Endothelial cell of umbilical vein (primary cell): ENCODE measurements at places on chromosomes 2 and 18.
A peak's percentile ranks its signal among the peaks of the same experiment; 100 is the strongest.

- no peak for DNase-seq
- H3K27ac ChIP-seq, result no peak overlapping the region
- H3K36me3 ChIP-seq, result no peaks in the 10 kb centered on the region
- H3K27me3 ChIP-seq, result no peaks in the 10 kb centered on the region
- H3K4me3 ChIP-seq, result no peak overlapping the region
Observed at GRCh38 chr2:37627710-37628109, 43.7 kb downstream of the CDC42EP3 start.

DNA sequence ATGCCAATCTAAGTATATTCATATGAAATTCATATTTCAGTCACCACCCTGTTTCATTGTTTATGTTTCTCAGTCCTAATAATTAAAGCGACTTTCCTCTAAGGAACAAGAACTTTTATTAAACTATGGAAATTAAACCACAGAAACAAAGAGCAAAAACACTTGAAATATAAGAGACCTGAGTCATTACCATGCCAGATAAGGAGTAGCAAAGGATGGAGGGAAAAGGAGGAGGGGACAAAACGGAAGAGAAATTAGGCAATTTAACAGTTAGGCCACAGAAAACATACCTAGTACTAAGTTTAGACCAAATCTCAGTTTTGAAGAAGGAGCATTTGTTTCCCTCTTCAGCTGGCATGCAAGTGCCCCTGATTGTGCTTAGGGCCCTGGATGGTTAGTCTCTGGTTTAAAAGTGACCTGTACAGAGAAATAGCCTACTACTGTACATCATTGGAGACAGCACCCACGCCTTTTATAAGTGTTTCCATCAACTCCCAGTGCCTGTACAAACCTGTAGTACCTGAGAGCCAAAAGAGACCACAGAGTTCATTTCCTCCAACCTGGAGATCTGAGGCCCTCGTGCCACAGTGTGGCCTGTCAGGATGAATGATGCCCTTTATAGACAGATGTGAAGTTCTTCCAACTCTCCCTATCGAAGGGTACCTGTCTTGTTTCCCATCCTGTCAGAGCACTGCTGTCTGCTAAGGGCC lies 74.5 kb downstream of the SPATS2L start:
- peak; percentile 56 for DNase-seq
- H3K27me3 ChIP-seq, result no peaks in the 10 kb centered on the region
- H3K4me1 ChIP-seq, result peaks cover 60% of the 10 kb centered on the region
- H3K4me3 ChIP-seq, result no peak overlapping the region
- H3K27ac ChIP-seq, result peak overlapping the region; percentile 55

DNA sequence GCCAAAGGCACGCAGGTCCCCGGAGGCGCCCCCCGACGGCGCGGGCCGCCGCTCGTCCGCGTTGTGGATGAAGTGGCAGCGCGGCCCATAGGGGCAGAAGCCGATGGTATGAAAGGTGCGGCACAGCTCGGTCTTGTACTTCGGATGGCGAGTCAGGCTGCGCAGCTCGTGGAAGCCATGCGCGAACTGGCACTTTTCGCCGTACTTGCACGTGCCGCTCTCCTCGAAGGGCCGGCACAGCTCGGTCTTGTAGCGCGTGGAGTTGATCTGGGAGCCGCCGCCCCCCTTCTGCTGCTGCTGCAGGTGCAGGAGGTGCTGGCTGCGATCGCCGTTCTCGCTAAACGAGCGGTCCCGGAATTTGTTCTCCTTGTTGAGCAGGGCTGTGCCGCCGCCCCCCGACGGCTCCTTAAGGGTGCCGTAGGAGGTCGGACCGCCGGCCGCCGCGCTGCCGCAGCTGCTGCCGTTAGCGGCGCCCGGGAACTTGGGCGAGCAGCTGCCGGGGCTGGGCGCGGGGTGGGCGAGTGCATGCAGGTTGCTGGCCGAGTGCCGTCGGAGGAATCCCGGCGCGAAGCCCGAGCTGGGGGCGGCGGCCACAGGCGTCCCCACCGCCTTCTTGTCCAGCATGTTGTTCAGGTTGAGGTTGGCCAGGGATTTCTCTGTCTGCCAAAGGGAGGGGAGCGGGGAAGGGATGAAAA lies 1.2 kb downstream of the ZFP36L2 start:
- peak overlapping the region; percentile 88 for H3K27ac ChIP-seq
- H3K36me3 ChIP-seq, result no peaks in the 10 kb centered on the region
- peak; percentile 64 for DNase-seq
- H3K4me3 ChIP-seq, result peak overlapping the region; percentile 71

DNA sequence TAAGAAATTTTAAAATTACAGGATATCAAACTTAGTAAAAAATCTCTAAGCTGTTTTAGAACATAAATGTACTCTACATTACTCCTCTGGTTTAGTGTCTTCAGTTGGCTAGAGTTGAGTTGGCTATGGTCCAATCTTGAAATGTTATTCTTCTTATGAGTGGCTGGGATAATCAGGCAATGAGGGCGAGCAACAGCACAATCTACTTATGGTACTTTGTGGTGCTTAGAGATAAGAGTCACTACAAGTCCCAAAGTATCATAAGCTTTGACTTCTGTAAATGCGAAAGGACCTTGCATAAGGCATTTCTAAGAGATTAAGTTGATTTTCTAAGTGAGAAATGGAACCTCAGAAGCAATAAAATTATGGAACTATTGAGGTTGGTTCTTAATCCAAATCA lies 361.7 kb downstream of the GPD2 start:
- H3K27me3 ChIP-seq, result no peaks in the 10 kb centered on the region
- no peak for DNase-seq
- no peaks in the 10 kb centered on the region for H3K4me1 ChIP-seq

- no peaks in the 10 kb centered on the region for H3K4me1 ChIP-seq
- no peak for DNase-seq
Observed at GRCh38 chr18:45739268-45739667, 15.3 kb downstream of the SLC14A1 start.

- H3K27me3 ChIP-seq, result no peaks in the 10 kb centered on the region
- no peaks in the 10 kb centered on the region for H3K36me3 ChIP-seq
- no peak overlapping the region for H3K4me3 ChIP-seq
- DNase-seq, result no peak
- H3K27ac ChIP-seq, result no peak overlapping the region
- H3K4me1 ChIP-seq, result no peaks in the 10 kb centered on the region
Observed at GRCh38 chr2:239722760-239723470, 302.2 kb downstream of the NDUFA10 start.

- no peak for DNase-seq
- no peaks in the 10 kb centered on the region for H3K4me1 ChIP-seq
- no peak overlapping the region for H3K4me3 ChIP-seq
Observed at GRCh38 chr2:212193056-212193455, 345.5 kb downstream of the ERBB4 start.

GRCh38 chr18:62485684-62486083 lies 37.1 kb upstream of the ZCCHC2 start:
- H3K27me3 ChIP-seq, result no peaks in the 10 kb centered on the region
- no peak overlapping the region for H3K4me3 ChIP-seq
- H3K4me1 ChIP-seq, result peaks cover 23% of the 10 kb centered on the region
- H3K36me3 ChIP-seq, result no peaks in the 10 kb centered on the region
- DNase-seq, result peak; percentile 91

- no peak overlapping the region for H3K4me3 ChIP-seq
- H3K27ac ChIP-seq, result no peak overlapping the region
- peaks cover 3% of the 10 kb centered on the region for H3K36me3 ChIP-seq
Observed at GRCh38 chr18:9928646-9929259, 14.9 kb downstream of the VAPA start.

- no peaks in the 10 kb centered on the region for H3K36me3 ChIP-seq
- H3K4me1 ChIP-seq, result no peaks in the 10 kb centered on the region
- H3K27me3 ChIP-seq, result no peaks in the 10 kb centered on the region
- H3K27ac ChIP-seq, result no peak overlapping the region
- no peak overlapping the region for H3K4me3 ChIP-seq
- DNase-seq, result no peak
Observed at GRCh38 chr18:69980509-69980908, 32.8 kb upstream of the CD226 start.

GRCh38 chr2:21972586-21972985 lies 848.8 kb downstream of the TDRD15 start:
- no peaks in the 10 kb centered on the region for H3K27me3 ChIP-seq
- H3K36me3 ChIP-seq, result no peaks in the 10 kb centered on the region
- no peak overlapping the region for H3K27ac ChIP-seq
- H3K4me1 ChIP-seq, result no peaks in the 10 kb centered on the region
- DNase-seq, result no peak

GRCh38 chr2:37350034-37350433 lies 5.6 kb downstream of the QPCT start:
- DNase-seq, result no peak
- no peaks in the 10 kb centered on the region for H3K27me3 ChIP-seq
- no peaks in the 10 kb centered on the region for H3K36me3 ChIP-seq
- H3K4me1 ChIP-seq, result no peaks in the 10 kb centered on the region
- H3K27ac ChIP-seq, result no peak overlapping the region
- no peak overlapping the region for H3K4me3 ChIP-seq

GRCh38 chr2:53174539-53174938 lies 593.1 kb upstream of the CHAC2 start:
- DNase-seq, result no peak
- no peaks in the 10 kb centered on the region for H3K4me1 ChIP-seq
- no peak overlapping the region for H3K4me3 ChIP-seq
- no peaks in the 10 kb centered on the region for H3K27me3 ChIP-seq
- no peak overlapping the region for H3K27ac ChIP-seq

GRCh38 chr18:49094136-49094535 lies 143.4 kb upstream of the SMAD7 start:
- no peak overlapping the region for H3K4me3 ChIP-seq
- H3K36me3 ChIP-seq, result no peaks in the 10 kb centered on the region
- no peak overlapping the region for H3K27ac ChIP-seq
- no peaks in the 10 kb centered on the region for H3K27me3 ChIP-seq

DNA sequence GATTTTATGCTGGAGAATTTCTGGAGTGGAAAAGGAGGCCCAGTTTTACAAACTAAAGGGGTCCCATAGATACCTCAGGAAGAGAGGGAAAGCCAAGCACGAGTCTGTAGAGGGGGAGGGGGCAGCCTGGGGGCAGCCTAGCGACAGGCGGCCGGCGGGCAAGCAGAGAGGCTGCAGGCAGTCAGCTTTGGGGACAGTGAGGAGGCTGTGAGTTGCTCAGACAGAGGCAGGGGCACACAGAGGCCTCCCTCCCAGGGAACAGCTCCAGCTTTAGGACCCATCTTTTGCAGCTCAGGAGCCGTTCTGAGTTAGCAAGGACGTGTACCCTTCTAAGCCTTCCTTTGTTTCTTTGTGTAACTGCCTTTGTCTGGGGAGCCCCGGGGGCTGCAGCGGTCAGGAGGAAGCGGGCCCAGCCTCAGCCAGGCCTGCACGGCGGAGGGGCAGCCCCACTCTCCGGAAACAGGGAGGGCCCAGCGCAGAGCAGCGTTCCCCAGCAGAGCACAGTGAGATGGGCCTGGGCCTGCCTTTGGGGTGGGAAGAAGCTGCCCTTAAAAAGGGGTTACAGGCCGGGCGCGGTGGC lies 41.1 kb upstream of the RALBP1 start:
- no peaks in the 10 kb centered on the region for H3K4me1 ChIP-seq
- H3K36me3 ChIP-seq, result no peaks in the 10 kb centered on the region
- no peak overlapping the region for H3K27ac ChIP-seq
- no peak for DNase-seq
- H3K4me3 ChIP-seq, result no peak overlapping the region

- H3K27ac ChIP-seq, result no peak overlapping the region
- H3K27me3 ChIP-seq, result no peaks in the 10 kb centered on the region
- no peaks in the 10 kb centered on the region for H3K36me3 ChIP-seq
- H3K4me1 ChIP-seq, result no peaks in the 10 kb centered on the region
- no peak overlapping the region for H3K4me3 ChIP-seq
Observed at GRCh38 chr18:70036771-70037347, 89.2 kb upstream of the CD226 start.

DNA sequence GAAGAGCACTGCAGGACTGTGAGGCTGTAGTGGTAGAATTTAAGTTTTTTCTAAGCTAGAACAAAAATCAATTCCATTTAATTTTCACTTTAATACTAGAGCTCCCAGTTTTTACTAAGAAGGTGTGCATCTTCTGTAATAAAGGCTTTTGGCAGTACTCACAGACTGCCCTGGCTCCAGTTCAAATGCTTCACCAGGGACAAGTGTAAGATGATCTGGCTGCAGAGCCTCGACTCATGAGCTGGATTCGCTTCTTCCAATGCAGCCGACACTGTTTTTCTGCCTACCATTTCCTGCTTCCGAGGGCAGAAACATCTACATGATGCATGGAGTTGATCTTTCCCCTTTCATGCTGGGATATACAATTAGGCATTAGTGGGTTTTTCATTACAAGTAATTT lies 87.0 kb downstream of the FARSB start:
- H3K27me3 ChIP-seq, result no peaks in the 10 kb centered on the region
- DNase-seq, result no peak
- no peaks in the 10 kb centered on the region for H3K36me3 ChIP-seq
- no peaks in the 10 kb centered on the region for H3K4me1 ChIP-seq

DNA sequence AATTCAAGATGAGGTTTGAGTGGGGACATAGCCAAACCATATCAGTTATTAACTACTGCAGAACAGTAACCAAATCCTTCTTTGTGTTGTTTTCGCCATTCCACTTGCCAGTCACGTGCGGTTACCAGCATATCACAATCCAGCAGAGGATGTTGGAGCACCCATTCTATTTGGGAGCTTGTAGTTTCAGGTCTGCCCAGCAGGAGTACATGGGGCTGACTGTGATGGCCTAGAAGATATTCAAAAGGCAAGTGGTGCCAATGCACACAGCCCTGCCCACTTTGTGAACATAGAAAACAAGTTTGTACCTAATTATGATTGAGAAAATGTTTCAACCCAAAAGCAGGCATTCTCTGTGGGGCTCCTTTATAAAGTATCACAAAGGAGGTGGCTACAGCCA lies 57.0 kb downstream of the ZNF519 start:
- no peak overlapping the region for H3K4me3 ChIP-seq
- no peak for DNase-seq

DNA sequence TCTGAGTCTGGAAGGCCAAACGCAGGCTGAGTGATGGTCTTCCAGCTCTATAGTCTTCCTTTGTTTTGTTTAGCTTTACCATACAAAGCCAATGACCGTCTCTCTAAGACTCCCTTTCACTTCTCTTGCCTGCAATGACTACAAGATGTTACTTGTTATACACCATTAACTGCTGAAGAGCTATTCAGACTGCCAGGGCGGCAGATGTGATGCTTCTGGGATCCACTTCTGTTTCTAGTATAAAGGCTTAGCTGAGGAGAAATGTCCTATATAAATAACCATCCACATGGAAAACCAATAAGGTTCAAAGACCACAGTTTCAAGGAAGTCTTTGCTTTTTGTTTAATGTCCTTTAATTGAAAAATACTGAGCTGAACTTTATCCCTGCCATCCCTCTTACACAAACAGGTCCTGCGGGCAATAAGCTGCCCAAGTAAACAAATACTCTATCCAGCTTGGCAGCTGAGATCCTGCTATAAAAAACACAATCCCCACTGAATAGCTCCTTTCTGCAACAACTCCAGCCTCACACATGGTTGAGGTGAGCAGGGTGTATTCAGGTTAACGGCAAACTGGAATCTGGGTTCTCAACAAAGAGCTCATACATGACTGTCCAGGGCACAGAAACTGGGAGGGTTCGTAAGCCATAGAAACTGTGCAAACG lies 124.6 kb downstream of the VIT start:
- no peaks in the 10 kb centered on the region for H3K27me3 ChIP-seq
- no peaks in the 10 kb centered on the region for H3K36me3 ChIP-seq
- no peak for DNase-seq
- H3K4me1 ChIP-seq, result peaks cover 3% of the 10 kb centered on the region
- no peak overlapping the region for H3K27ac ChIP-seq

- no peaks in the 10 kb centered on the region for H3K36me3 ChIP-seq
- no peak for DNase-seq
- H3K27me3 ChIP-seq, result no peaks in the 10 kb centered on the region
- H3K4me3 ChIP-seq, result no peak overlapping the region
- no peak overlapping the region for H3K27ac ChIP-seq
Observed at GRCh38 chr2:66547118-66547517, 112.2 kb downstream of the MEIS1 start.
